ENCODE measurements at places on chromosomes 3 and 15.

GRCh38 chr3:126435456-126436315 lies 40.0 kb downstream of the ZXDC start:
- no peak for DNase-seq

DNA sequence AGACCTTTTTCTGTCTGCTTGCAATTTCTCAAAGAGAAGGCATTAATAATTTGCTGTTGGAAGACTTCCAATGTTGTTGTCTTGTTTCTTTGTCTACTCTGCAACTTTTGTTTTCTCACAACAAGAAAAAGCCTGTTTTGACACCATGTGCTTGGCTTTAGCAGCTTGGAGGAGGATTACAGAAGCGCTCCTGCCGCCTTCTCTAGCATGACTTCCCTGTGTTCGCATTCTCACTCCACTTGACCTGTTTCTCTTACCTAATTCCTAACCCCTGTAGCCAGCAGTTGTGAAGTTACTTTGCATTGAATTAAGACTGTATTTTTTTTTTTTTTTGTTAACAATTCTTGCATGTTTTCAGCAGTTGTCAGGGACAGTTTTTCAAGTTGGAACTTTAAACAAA lies 235.3 kb upstream of the GOLIM4 start:
- no peak for DNase-seq

DNA sequence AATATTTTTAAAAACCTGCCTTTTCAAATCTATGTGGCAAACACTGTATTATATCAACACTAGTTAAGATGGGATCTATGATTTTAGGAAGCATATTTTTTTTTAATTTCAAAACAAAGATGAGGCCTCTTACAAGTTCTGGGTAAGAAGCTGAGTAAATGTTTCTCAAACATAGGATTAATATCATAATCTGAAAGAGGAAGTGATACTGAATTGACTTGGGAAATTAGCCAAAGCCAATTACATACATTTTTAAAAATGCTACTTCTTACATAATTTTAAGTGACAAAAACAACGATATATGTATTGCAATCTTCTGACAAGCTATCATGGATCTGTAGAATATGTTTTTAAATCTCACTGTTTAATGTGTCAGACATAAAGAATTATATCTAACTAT lies 135.1 kb upstream of the UBP1 start:
- no peak for DNase-seq

GRCh38 chr3:181721046-181721875 lies 9.5 kb downstream of the SOX2 start:
- no peak for DNase-seq

DNA sequence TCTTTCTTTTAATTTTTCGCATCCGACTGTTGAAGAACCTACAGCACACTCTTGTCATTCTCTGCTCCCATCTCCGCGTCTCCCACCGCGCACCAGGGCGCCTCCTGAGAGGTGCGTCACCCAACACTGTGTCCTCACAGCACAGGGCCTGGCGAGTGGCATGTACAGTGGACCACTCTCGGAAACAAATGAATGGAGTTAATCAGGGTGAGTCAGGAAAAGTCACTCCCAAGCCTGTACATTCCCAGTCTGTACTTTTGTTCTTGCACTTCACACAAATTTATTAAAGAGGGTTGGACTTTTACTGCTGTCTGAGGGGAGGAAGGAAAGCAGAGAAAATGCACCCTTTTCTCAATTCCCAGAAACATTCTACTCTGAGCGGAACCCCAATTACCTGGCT lies 625 bp downstream of the COL6A6 start:
- DNase-seq, result no peak
